BJ (cell line): ENCODE measurements at places on chromosomes 6 and 20. TPM values are rescaled to one million over a fixed set of nuclear protein-coding genes. Genes with fewer than 3 reads are reported as not detected.

Gene UBD
- not detected in 2 replicates for polyA plus RNA-seq

Gene GMEB2
- polyA plus RNA-seq: 5.2 and 7.4 TPM in 2 replicates

DNA sequence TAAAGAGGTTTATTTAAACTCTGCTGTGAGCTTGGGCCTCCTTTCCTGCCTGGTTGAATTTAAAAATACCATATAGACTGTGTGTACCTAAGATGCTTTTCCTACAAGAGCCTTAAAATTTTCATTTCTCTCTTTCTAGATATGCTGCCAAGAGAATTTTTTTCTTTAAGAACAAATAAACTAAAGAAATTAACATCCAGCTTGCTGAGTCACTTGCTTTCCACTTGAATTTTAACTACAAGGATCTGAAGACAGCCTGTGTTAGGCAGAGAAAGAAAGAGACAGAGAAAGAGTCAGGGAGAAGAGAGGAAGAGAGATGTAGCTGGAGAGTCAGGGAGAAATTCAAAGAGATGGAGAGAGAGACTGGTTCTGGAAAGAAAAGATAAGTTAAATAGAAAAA lies 18.3 kb upstream of the SNAP25 start:
- no peak for DNase-seq

- DNase-seq: no peak
Observed at GRCh38 chr6:118669561-118669960, 18.2 kb upstream of the CEP85L start.

DNA sequence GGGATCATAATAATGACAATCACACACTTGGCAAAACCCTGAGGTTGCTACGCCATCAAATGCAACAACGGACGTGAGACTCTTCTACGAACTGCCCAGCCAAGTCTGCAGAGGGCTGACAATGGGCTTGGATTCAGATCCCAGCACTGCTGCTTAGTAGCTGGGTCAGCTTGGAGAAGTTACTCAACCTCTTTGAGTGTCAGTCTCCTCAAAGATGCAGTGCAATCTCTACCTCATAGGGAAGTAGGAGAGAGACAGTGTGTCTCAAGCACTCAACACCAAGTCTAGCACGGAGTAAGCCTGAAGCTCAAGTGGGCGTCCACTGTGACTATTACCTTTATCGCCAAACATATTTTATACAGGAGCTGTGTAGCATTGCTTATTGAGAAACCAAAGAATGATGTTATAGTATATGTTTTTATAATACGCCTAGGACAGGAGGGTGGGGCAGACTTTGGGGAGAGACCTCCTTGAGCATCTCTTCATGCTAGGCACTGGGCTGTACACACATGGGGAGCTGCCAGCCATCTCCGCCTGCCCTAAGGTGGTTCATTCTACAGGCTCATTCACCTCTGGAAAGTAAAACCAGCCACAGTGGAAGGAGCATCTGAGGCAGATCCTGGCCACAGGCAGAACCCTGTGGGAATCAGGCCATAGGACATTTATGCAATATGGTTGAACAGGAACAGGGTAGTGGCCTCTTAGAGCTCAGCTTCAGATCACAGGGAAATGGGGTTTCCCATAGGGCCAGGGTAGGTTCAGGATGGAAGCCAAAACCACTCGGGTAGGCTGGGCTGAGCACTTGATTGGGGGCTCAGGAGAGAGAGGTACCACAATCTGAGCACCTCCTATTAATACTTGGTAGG lies 160.2 kb downstream of the MRPL14 start:
- DNase-seq: no peak

DNA sequence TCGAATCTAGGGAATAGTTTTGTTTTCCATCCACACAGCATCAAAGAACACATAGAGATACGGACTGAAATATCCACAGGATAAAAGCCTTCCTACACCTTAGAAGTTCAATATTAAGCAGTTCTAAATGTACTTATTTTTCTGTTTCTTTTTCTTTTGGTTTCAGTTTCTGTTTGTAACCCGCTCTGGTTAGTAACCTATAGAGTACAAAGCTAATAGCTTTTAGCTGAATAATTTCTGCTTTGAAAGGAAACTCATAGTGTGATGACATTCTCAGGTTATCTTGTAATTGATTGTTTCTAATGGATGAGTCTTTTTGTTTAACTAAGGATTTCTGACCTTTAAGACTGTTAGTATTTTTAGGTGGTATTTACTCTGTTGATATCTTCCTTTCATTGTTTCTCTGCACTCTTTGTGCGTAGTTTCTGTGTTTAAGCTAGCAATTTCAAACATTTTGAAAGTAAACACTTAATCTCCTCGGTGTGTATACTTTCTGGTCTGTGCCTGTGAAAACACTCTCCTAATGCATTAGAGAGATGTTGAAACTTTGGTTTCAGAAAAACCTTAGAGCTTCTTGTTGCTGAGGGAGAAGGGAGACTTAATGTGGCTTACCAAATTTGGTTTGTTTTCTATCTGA lies 385.5 kb downstream of the HDGFL1 start:
- DNase-seq: no peak

- no peak for DNase-seq
Observed at GRCh38 chr6:142808405-142809061, 136.4 kb downstream of the HIVEP2 start.

GRCh38 chr6:55320696-55321086 lies 6.6 kb upstream of the GFRAL start:
- DNase-seq: no peak

GRCh38 chr20:58655328-58656107 lies 4.4 kb downstream of the STX16 start:
- no peak for DNase-seq

GRCh38 chr6:77548190-77548589 lies 84.9 kb upstream of the HTR1B start:
- no peak for DNase-seq

Gene SLC35F1
- polyA plus RNA-seq: 0.02 TPM in 1 of 2 replicates, not detected in the other

DNA sequence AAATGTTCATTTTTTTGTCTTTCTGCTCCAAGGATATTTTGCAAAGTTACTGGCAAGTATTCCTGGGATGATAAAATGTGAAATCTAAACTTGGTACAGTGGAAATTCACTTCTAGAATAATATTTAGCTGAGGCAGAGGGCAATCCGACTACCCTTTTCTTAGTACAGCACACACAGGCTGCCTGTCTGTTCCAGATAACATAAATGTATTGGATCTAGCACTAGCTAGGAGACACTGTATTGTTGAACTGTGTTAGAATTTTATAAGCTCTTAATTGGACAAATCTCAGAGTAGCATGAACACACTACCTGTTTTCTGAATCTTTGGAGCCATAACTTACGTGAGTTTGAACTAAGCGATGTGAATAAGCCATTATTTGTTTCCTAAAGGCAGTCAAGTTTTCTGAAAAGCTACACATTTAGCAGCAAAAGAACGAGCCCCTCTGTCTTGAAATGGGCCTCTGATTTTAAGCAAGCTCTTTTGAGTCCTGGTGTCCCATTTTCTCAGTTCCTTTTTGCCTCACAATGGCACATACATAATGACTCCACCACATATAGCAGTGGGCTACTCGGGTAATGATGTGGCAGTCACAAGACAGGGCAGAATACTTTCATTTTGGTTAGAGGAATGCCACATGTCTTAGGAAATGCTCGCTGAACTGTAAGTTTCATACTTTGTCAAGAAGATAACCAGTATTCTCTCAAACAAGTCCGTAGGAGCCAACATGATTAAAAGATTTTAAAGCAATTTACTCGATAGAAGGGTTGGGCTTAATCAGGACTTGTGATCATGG lies 116.5 kb upstream of the ESR1 start:
- no peak for DNase-seq

- no peak for DNase-seq
Observed at GRCh38 chr6:84791233-84791632, 26.8 kb upstream of the TBX18 start.

Gene KCNK5
- polyA plus RNA-seq: not detected in 2 replicates

- DNase-seq: peak; percentile 92
Observed at GRCh38 chr6:33271468-33272274, at the start of the genes RPS18 and VPS52. Gene RPS18, plus strand, starts transcription at chr6:33272075. Its CDS starts 45 bp downstream, at chr6:33272120. Gene VPS52, minus strand, starts transcription at chr6:33271876. Its CDS starts 201 bp downstream, at chr6:33271675.

GRCh38 chr20:32651537-32651936 lies 22.2 kb downstream of the C20orf203 start:
- no peak for DNase-seq

Gene HFE
- 23.5 and 24.3 TPM in 2 replicates for polyA plus RNA-seq

Gene IL17F
- not detected in 2 replicates for polyA plus RNA-seq

DNA sequence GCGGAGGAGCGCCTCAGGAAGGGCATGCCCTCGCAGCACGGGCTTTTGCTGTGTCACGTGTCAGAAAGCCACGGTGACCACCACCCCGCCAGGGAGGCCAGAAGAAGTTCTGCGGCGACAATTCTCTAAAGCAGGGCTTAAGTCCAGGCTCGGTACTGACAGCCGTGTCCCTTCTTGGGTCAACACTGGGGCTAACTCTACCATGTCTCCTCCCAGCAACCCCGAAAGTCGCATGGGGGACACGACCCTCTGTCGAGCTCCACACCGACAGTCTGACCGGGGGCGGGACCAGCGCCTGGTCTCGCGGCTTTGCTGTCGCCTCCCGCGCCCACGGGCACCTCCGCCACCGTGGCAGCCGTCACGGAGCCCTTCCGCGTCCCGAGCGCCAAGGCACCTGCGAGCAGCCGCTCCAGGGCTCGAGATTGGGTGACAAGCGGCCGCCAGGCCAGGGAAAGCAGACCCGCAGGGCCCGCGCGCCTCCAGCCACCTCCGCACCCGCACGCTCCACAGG lies 534 bp downstream of the NANP start:
- DNase-seq: no peak

Gene CYP39A1
- 0.05 TPM in 1 of 2 replicates, not detected in the other for polyA plus RNA-seq

- no peak for DNase-seq
Observed at GRCh38 chr20:17963114-17963897, 5.3 kb downstream of the SNX5 start.

GRCh38 chr6:131383421-131384411 lies 189.3 kb upstream of the ARG1 start:
- no peak for DNase-seq

DNA sequence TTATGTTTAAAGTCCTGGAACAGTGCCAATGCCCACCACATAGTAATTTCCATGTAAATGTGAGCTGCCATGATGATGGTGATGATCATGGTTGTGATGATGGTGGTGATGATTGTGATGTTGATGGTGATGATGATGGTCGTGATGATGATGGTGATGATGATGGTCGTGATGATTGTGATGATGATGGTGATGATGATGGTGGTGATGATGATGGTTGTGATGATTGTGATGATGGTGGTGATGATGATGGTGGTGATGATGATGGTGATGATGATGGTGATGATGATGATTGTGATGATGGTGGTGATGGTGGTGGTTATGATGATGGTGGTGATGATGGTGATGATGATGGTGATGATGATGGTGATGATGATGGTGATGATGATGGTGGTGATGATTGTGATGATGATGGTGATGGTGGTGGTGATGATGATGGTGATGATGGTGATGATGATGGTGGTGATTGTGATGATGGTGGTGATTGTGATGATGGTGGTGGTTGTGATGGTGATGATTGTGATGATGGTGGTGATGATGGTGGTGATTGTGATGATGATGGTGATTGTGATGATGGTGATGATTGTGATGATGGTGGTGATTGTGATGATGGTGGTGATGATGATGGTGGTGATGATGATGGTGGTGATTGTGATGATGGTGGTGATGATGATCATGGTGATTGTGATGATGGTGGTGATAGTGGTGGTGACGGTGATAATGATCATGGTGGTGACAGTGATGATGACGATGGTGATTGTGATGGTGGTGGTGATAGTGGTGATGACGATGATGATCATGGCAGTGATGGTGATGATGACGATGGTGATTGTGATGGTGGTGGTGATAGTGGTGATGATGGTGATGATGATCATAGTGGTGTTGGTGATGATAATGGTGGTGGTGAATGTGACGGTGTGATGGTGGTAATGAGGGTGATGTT lies 82.3 kb downstream of the PHACTR3 start:
- DNase-seq: no peak

- DNase-seq: no peak
Observed at GRCh38 chr6:45830441-45831139, 185.1 kb downstream of the CLIC5 start.
